ENCODE measurements at places on chromosomes 2 and 18.

- DNase-seq, result no peak
These were observed 123.8 kb downstream of the ERBB4 start for GRCh38 chr2:212414767-212415211.

DNA sequence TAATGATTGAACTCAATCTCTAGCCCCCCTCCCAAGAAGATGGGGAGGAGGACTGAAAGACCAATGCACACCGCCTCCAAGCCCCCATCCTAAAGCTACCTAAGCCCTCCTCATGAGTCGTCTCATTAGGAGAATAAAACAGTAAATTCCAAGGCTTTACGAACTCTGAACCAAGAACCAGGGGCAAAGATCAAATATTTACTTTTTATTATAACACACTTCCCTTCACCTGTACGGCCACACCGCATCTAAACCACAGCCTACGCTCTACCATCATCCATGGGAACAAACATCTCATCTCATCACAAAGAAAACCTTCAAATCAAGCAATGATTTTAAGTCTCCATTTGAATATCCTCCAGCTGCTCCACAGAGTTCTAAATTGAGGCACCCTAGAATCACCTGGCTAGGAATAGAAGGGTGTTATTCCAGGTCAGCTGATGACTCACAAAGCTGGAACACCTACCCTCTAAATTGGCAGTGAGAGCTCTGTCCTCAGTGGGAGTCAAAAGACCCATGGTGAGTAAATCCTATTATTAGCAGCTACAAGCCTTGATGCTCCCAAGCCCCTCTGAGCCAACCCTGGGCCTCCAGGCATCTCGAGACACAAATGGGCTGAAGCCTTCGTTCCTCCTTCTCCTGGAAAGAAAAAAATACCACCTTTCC lies 45.6 kb upstream of the BZW1 start:
- no peak for DNase-seq

DNA sequence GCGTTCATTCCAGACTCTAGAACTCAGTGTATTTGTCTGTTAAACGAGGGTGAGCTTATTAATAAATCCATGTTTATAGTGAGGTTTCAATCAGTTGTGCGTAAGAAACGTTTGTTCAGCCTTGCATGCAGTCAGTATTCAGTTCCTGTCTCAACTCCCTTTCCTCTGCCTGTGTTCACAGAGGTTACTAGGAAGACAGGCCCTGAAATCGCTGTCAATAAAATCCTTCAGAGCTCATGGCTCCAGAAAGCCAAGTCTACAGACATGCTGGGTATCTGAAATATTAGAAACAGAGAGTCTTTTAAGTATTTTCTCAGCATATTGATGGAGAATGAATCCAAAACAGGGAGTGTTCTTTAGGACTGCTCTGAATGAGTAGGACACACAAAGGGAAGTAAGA lies 75.4 kb downstream of the KLF7 start:
- DNase-seq, result no peak

GRCh38 chr2:109258376-109258775 lies 129.4 kb downstream of the SH3RF3 start:
- no peak for DNase-seq

GRCh38 chr2:176638167-176639015 lies 369.1 kb downstream of the MTX2 start:
- DNase-seq, result peak; percentile 82

- peak; percentile 23 for DNase-seq
These were observed 65.2 kb downstream of the CCDC195 start for GRCh38 chr2:224650815-224651439.

DNA sequence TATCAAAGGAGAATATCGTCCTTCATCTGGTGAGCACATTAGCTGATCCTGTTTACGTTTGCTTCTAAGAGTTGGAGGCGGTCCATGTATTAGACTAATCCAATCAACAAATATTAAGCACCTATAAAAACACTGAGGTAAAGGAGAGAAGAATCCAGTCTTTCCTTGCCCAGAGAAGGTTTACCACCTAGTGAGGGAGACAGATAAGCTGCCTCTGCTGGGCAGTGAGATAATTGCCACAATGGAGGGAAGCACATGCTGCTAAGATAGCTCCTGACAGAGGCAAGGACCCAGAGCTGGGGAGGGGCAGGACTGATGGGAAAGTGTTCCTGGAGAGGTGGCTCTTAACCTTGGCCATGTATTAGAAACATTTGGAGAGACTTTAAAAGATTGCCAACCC lies 36.7 kb upstream of the ST8SIA5 start:
- peak; percentile 16 for DNase-seq

GRCh38 chr18:317618-318017 lies 49.8 kb upstream of the THOC1 start:
- no peak for DNase-seq

GRCh38 chr2:26633993-26634595 lies 7.1 kb downstream of the CIB4 start:
- no peak for DNase-seq

DNA sequence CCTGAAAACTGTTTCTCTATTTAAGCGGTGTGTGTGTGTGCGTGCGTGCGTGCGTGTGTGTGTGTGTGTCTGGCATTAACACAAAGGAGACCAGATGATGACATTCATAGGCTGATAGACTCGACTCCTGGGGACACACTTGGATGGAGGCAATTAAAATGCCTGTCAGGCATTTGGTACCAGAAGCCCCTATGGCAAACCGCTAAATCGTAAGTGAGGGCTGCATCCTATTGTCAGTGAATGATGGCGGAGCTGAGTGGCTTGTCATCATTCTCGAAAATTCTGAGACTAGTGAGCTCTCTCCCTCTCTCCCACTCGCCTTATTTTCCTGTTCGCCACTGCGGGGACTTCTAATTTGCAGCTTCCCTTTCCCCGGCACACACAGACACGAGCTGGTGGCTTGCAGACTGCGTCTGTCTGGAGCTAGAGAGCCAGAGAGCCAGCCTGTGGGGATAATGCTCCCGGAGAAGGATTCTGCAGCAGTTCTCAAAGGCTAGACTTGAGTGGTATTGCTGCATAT lies 155.4 kb downstream of the MAP2 start:
- no peak for DNase-seq

DNA sequence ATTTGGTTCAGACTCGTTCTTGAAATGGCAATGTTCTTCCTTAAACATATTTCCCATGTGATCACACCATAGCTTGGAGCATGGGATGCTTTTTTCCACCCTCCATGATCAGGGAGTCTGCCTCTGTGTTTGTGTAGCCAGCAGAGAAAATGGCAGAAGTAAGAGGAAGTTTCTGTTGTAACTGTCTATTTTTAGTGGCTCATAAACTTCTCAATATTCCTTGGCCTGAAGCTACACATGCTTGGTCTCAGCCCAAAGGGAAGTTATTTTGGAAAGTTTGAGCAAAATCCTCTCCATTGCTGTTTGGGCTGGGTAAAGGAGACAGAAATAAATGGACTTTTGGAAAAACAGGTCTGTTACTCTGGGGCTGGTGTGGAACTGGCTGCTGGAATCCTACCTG lies 33.4 kb upstream of the ITGA6 start:
- DNase-seq, result peak; percentile 70

GRCh38 chr2:65791404-65791975 lies 359.1 kb upstream of the SPRED2 start:
- DNase-seq, result no peak
